ENCODE measurements at places on chromosomes 6 and 20.

GRCh38 chr6:91114123-91114708 is 527.3 kb upstream of the MAP3K7 start:
- no peak for DNase-seq

DNA sequence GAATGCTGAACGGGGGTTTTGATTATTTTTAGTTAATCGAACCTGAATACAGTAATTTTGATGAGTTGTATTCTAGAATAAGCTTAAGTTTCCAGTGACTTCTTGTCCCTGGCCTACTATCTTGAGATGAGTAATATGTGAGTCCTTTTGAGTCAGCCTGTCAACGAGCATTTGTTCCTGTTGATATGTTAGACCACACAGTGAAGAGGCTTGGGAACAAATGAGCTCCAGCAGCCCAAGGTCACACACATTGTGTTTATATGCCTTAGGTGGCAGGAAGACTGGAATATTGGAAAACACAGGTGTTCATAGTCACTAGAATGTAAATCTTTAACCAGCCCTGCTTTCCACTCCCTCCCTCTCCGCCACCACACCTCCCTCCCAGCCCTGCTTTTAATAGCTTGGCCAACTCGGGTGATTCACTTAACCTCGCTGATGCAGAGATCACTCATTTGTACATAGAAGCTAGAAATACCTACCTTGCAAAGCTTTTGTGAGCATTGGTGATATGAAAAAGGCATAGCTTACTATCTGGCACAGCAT is 9.1 kb downstream of the SMPDL3A start:
- peak; percentile 32 for DNase-seq

GRCh38 chr20:8964959-8965562 is 103.8 kb upstream of the PLCB4 start:
- DNase-seq = no peak

DNA sequence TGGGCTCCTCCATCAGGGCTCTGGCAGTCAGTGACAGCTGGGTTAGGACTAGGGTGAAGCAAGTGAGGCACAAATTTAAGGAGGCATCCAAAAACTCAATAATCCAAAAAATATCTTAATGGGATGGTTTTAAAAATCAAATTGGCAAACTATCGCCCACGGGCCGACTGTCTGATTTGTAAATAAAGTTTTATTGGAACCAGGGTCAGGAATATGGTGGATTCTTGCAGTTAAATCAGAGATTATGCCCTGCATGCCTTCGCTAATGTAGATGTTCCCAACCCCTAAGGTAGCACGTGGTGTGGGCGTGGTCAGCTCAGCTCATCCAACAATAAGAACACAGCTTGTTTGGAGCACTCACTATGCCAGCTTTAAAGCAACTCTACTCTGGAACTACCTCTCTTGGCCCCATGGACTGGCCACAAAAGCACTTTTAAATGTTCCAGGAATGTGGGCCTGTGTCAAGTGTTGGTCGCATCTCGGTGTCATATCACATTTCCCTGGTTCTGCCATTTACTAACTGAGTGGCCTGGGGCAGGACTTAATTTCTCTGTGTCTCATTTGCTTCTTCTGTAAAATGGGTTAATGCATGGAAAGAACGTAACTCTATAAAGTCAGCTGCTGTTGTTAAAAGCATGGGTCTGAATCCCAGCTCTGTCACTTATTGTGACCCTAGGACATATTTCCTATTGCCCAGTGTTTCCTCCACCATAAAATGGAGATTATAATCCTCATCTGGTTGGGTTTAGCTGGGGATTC is 7.0 kb downstream of the TP53RK start:
- DNase-seq = no peak

- DNase-seq = no peak
These were observed 192.7 kb downstream of the KHDC1L start for GRCh38 chr6:73032586-73032985.

GRCh38 chr6:54588176-54588575 is 258.4 kb upstream of the FAM83B start:
- no peak for DNase-seq

GRCh38 chr6:88377976-88378568 is 211.9 kb upstream of the CNR1 start:
- no peak for DNase-seq

DNA sequence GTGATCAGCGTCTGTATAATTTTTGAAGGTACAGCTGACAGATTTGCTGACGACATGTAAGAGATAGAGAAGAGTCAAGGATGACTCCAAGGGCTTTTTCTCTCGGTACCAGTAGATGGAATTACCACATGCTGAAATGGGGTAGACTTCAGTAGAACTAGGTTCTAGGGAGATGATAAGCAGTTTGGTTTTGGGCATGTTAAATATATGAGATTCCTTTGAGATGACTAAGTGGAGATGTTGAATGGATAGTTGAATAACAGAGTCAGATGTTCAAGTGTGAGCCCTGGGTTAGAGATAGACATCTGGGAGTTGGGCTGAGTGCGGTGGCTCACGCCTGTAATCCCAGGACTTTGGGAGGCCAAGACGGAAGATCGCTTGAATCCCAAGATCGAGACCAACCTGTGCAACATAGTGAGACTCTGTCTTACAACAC is 50.0 kb downstream of the PHF20 start:
- no peak for DNase-seq

- DNase-seq = no peak
These were observed 175.7 kb upstream of the SULF2 start for GRCh38 chr20:47960769-47961541.

DNA sequence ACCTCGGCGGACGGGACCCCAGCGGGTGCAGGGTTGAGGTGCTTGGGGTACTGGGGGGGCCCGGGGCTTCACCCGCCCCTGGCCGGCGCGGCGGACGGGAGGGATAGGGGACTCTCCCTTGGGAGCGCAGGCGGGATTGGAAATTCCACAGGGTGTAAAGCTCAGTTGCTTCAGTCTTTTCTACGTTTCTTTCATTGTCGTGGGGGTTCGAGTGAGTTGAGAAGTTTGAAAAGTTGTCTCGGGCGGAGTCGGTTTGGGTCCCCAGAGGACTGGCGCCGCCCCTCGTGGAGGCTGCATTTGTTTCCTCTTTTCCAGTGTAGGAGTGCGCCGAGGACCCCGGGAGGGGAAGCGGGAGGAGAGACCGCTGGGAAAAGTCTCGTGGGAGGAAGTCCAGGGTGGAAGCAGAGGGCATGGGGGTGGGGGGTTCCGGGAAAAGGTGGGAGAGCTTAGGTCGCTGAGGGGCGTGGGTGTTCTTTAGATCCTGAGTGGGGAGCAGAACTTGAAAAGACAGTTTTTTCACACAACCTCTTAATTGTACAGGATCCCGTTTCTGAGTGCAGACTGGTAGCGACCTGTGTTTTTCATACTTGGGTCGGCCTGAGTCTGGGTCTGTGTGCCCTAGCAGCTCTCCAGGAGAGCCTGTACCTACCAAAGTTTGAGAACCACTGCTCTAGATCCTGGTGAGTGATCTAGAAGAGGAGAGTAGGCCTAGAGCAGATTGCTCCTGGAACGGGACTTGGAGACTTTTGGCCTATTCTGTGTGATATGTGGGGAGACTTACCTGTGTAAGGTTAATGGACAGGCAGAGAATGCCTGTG is 495 bp downstream of the FAM83B start:
- DNase-seq = no peak

- no peak for DNase-seq
These were observed 61.1 kb downstream of the TMEM170B start for GRCh38 chr6:11598687-11599086.

DNA sequence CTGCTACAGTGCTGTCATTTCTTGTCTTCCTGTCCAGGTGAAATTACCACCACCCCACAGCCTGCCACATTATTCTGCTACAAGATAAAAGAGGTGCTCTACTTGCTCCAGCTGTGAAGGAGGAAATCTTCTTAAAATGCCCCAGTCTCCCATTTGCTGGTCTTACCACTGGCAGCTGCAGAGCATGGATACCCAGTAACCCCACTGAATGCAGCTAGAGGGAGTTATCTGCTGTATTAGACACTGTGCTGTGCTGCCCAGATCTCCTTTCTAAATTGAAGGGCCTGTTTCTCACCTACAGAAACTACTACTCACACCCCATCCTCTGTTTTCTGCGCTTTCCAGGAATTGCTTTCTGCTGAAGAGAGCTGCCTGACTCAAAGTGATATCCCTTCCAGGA is 517.8 kb downstream of the PKHD1 start:
- DNase-seq = no peak

DNA sequence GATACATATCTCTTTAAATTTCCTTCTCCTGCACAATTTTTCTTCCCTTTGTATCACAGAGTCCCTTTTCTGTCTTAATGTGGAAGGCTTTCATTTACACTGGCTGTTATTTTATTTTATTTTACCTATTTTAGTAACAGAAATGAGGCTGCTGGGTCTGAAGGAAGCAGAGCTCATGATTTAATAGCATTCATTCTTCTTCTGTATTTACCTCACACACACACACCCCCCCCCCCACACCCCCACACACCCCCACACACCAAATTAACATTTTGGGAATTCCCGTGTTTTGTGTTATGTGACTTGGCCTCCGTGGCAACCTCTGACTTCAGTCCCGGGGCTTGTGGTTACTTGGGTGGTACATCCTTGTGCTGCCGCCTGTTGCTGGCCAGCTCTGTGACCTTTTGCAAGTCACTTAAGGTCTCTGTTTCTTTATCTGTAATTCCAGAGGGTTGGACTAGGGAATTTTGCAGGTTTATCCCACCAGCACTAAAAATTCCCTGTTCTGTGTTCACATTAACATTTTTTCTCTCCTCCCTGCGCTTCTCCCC is 108.8 kb downstream of the TIAM2 start:
- peak; percentile 66 for DNase-seq

GRCh38 chr6:10949579-10950490 is 63.0 kb downstream of the SYCP2L start:
- no peak for DNase-seq

- peak; percentile 28 for DNase-seq
These were observed 2.0 kb upstream of the FOXC1 start for GRCh38 chr6:1607516-1608221.

DNA sequence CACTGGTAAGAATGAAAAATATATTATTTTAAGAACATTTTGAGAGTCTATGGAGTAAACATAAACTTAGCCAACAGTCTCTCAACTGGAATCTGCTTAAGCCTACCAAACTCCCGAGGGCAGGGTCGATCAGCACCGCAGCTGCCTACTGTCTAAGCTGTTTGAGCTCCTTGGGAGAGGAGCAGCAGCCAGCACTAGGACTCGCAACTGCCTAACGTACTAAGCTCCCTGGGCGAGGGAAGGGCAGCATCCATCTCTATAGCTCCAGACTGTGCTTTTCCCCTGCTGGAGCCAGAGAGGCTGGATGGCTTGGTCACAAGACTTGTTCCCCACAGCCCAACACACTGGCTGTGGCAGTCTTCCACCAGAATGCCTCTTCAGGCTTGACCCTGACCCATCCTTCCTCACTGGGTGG is 96.4 kb downstream of the MOXD1 start:
- DNase-seq = no peak

DNA sequence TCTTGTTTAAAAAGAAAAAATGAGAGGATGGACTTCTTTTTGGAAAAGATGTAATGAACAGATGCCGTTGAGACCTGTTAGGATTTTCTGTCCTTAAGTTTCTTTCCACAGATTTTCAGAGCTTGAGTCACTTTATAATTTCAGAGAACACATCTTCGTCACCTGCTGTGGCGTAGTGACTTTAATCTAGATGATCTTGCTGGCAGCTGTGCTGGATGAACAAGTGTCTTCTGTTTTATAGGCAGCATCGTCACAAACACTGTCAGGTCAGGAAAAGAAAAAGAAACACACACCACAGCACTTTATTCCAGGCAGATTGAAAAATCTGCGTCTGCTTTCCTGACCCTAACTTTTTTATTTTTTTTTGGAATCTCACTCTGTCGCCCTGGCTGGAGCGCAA is 35.7 kb upstream of the GCNT2 start:
- no peak for DNase-seq

- DNase-seq = no peak
These were observed 7.4 kb upstream of the KIF16B start for GRCh38 chr20:16580620-16581019.

- DNase-seq = peak; percentile 65
These were observed 11.6 kb upstream of the SLC2A12 start for GRCh38 chr6:134063966-134064445.

GRCh38 chr6:136599329-136600011 is 49.2 kb upstream of the MAP7 start:
- no peak for DNase-seq

- DNase-seq = no peak
These were observed 152.1 kb downstream of the KHDC1L start for GRCh38 chr6:73073238-73073637.

DNA sequence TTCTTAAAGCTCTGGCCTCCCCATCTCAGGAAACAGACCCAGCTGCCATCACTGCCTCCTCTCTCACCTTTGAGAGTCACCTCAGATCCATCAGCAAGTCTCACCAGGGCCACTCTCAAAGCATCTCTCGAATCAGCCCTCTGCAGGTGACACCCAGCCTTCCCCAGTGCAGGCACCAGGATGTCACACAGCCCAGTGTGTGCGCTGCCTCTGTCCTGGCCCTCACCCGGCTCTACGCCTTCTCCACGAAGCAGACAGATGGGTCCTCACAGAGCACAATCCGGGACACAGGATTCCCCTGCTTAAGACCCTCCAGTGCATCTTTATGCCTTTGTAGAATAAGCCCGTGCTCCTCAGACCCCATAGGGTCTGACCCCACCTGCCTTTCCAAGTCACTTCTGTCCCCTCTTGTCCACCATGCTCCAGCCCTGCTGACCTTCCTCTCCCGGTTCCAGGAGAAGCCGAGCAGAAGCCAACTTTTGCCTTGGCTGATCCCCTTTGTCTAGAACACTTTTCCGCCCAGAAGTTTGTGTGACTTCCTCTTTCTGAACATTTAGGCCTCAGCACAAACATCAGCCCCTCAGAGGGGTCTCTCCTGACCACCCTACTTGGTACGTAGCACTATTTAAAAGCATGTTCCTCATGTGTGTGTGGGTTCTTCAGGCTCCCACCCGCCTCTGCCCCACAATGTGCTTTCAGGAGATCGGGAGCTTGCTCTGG is 60.2 kb downstream of the PSMG4 start:
- DNase-seq = no peak

DNA sequence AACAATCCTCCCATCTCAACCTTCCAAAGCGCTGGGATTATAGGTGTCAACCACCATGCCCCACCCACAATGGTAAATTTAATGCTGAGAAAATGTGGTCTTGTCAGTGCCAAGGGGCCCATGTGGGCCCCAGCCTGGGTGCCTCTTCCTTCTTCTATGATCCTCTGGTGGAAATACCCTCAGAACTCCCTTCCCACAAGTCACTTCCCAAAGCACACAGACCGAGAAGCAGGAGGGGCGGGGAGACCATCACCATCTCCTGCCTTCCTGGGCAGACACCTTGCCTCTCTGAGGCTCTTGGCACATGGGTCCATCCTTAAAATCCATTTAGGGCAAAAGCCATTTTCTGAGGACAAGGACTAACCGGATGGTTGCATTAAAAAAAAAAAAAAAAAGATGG is 59.0 kb downstream of the NOL4L start:
- no peak for DNase-seq

- no peak for DNase-seq
These were observed 34.9 kb downstream of the FOXC1 start for GRCh38 chr6:1644516-1645060.

DNA sequence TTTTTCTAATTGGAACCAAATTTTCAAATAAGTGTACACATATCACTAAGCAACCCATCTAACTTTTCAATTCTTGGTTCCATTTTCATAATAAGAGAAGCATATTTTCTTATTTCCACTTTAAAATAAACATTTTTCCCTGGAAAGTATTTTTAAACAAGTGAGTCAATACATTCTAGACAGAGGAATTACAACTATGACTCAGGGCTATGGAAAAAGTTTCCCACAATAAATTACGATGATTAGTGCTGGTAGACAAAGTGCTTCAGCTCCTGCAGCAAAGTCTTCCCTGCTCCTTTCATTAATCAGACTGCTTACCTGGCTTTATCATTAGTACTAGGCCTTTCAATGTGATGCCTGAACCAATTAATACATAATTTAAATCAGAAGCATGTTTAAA is 322.5 kb downstream of the HACE1 start:
- no peak for DNase-seq
